M059J (cell line): ENCODE measurements at places on chromosomes 3 and 15. TPM values are rescaled to one million over a fixed set of nuclear protein-coding genes. Genes with fewer than 3 reads are reported as not detected.

Gene CLSTN2
- 3.9 and 7.6 TPM in 2 replicates for total RNA-seq

GRCh38 chr15:59060348-59060747 is 44.6 kb upstream of the CCNB2 start:
- DNase-seq: no peak

Gene THOC7
- total RNA-seq: 43.6 and 61.4 TPM in 2 replicates

DNA sequence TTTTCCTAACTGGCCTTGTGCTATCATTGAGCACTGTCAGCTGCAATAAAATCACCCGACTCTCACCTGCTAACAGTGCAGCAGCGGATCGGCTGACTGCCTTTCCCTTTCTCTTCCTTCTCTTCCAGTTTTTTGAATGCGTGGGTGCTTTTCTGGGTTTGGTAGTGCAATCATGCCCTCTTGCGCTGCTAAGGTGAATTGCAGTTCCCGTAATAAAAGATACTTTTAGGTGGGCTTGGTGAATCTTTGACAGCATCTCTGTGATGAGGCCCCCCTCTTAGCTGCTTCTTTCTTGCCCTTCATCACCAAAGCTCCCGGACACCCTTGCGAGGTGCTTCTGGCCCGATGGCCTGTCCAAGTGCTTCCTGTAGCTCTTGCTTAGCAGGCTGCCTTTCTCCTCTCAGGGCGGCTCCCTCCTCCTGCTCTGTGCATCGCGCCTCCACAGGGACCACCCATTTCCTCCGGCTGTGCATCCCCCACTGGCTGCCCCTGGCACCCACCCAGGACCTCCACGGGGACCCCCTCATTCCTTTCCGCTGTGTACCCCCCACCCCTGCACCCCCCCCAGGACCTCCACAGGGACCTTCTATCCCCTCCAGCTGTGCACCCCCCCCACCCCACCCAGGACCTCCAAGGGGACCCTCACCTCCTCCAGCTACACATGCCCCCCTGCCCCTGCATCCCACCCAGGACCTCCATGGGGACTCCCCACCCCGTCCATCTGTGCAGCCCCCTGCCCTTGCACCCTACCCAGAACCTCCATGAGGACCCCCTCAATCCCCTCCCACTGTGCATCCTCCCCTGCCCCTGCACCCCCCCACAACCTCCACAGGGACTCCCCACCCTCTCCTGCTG is 50.8 kb upstream of the RPL32 start:
- peak; percentile 50 for DNase-seq

DNA sequence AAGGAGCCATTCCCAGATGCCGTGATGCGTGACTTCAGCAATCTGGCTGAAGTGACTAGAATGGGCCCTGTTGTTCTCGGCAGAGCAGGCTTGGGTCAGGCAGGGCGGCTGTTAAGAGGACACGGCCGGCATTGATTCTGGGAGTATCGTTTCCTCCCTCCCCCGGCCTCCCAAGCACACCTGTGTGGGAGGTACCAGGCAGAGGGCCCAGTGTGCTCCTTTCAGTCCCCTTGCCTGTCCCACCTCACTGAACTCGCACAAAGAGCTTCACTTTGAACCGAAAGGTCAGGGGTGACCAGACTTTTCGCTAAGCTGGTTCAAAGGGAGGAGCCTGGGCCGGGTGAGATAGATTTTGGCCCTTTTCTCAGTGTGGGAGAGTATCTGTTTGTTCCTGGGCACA is 92.7 kb downstream of the CEMIP start:
- no peak for DNase-seq

DNA sequence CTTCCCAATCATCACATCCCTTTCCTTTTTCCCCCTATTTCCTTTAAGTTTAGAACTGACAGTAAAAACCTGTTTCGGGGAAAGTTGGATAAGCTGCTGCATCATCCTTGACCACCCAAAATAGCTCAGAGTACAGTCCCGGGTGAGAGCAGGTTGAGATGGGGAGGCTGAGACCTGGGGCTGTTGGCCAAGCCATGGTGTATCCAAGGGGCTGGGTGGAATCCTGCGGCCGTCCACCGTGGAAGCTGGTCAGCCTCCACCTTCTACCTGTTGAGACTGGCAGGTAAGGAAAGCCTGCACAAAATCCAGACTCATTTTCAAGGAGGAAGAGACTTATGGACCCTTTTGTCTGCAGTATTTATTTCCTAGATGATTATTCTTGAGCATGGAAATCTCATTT is 128.2 kb upstream of the PLXNA1 start:
- DNase-seq: no peak

DNA sequence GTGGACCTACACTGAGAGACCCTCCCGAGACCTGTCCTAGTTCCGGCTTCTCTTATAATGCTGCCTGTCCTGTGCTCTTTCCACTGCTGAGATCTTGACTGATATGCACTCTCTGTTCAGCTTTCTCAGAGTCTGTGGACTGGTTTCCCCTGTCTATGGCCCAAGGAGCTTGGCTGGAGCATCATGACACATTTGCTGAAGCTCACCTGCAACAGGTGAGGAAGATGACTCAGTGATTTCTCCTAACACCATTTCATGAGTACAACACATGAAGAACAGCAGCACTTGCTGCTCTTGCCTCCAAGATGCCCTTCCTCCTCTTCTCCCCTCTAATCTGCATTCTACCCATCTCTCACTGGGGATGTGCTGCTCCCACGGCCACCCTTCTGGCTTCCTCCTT is 92.1 kb downstream of the DUT start:
- no peak for DNase-seq

- DNase-seq: no peak
Measured at GRCh38 chr15:78088773-78089080, 3.6 kb upstream of the SH2D7 start.

Gene CEMIP
- total RNA-seq: 2.1 and 4.0 TPM in 2 replicates

- DNase-seq: peak; percentile 36
Measured at GRCh38 chr3:64691051-64691450, 3.3 kb upstream of the ADAMTS9 start.

Gene PP2D1
- total RNA-seq: not detected in 2 replicates

Gene NR2F2
- total RNA-seq: 34.1 and 37.8 TPM in 2 replicates

DNA sequence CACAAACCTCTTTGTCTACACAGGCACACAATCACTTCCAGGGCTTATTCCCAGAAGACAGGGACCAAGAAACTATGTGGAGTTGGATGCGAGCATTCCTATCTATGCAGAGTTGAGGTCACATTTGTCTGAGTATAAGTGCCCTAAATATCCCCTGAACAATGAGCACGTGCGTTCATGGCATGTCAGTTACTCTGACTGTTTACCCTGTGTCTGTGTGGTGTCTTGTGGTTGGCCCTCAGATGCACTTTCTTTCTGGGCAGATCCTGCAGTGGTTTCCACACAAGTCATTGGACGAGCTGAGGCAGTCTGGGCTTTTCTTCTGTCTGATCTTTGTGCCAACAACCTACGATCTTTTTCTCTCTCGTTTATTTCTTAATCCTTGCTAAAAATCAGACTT is 134.5 kb downstream of the FBN1 start:
- no peak for DNase-seq

DNA sequence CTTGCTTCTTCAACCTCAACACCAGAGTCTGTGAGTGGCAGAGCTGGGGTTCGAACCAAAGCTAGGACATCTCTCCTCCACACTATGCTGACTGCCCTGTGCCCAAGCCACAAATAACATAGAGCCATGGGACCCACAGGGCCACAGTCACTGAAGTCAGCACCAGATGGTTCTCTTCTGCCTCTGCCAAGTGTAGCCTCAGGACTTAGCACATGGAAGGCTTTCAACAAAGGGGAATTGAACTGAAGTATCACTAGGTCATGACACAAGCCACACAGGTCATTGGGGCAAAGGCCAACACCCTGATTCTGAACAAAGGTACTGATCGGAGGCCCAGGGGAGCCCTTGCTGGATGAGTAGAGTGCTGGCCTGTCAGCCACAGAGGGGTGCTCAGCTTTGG is 83.6 kb downstream of the BDH1 start:
- no peak for DNase-seq

Gene HIGD2B
- 0.20 TPM in 1 of 2 replicates, not detected in the other for total RNA-seq

- peak; percentile 82 for DNase-seq
Measured at GRCh38 chr3:100463002-100463401, 29.4 kb upstream of the TMEM45A start.

Gene GPR87
- 0.66 and 0.74 TPM in 2 replicates for total RNA-seq

GRCh38 chr3:141385406-141386125 is 17.3 kb downstream of the ZBTB38 start:
- no peak for DNase-seq

Gene ZNF80
- total RNA-seq: not detected in 2 replicates

Gene SH2D7
- total RNA-seq: not detected in 2 replicates

Gene APOD
- not detected in 2 replicates for total RNA-seq

GRCh38 chr3:15512166-15512565 is 9.3 kb downstream of the COLQ start:
- DNase-seq: peak; percentile 31

DNA sequence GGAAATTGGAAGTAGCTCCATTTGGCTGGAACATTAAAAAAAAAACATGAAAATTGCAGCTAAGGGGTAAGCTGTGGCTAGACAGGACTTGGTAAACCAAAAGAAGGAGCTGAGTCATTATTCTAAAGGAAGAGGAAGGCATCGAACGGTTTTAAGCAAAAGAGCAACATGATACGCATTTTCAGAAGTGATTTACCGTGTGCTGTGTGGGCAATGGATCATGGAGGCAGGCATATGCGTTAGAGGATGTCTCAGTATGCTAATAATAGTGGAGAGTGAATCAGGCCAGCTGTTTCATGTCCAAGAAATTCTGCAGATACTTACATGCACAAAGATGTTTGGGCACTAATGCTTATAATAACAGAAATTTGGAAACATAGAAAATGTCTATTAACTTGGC is 409.1 kb upstream of the ATP11B start:
- DNase-seq: peak; percentile 39

Gene ROPN1B
- 0.15 and 8.8 TPM in 2 replicates for total RNA-seq

DNA sequence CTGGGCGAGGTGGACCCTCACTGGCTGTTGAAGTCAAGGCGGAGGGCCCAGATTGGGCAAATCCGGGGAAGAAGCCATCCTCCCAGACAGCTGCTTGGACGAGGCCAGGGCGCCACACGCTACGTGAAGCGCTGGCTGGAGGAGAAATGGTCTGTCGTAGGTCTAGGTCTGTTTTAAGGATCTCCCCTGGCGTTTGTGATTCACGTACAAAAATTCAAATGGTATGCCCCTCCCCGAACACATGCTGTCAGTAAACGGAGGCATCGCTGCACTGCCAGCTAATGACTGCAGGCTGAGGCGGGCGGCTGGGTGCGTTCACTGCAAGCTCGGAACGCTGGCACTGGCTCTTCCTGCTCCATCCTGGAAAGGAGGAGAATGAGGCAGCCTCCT is 69.9 kb downstream of the EPHB3 start:
- no peak for DNase-seq

Gene MESP2
- total RNA-seq: 0.15 and 0.62 TPM in 2 replicates

Gene GPR27
- not detected in 2 replicates for total RNA-seq

Gene CCR2
- total RNA-seq: 0.12 TPM in 1 of 2 replicates, not detected in the other

Gene DMXL2
- 12.6 and 14.7 TPM in 2 replicates for total RNA-seq

Gene NEK10
- 0.71 and 1.4 TPM in 2 replicates for total RNA-seq

DNA sequence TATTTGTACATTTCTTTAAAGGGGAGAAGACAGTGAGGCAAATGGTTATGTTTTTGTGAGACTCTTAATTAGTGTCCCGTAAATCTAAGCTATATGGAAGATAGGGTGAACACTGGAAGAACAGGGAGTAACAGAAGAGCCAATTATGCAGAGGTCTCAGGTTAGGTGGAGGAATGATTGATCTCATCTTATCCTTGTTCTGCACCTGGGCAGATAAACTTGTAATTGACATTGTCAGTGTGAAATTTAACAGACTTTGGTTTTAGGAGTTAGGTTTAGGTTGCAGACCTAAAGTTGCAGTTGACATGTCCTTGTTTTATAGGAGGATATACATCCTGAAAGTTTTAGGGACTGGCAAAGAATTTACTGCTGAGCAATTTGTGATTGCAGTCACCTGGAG is 3.1 kb upstream of the TWF2 start:
- DNase-seq: no peak

Gene CSPG5
- total RNA-seq: 1.1 and 1.3 TPM in 2 replicates

- DNase-seq: peak; percentile 97
Measured at GRCh38 chr15:38868326-38869114, 303.9 kb upstream of the RASGRP1 start.
